ENCODE measurements at places on chromosomes 11 and 22. TPM values are rescaled to one million over a fixed set of nuclear protein-coding genes. Genes with fewer than 3 reads are reported as not detected.

FAM111B gene
- total RNA-seq, result 25.9 TPM

CHEK2 gene
- total RNA-seq, result 15.6 TPM

DNA sequence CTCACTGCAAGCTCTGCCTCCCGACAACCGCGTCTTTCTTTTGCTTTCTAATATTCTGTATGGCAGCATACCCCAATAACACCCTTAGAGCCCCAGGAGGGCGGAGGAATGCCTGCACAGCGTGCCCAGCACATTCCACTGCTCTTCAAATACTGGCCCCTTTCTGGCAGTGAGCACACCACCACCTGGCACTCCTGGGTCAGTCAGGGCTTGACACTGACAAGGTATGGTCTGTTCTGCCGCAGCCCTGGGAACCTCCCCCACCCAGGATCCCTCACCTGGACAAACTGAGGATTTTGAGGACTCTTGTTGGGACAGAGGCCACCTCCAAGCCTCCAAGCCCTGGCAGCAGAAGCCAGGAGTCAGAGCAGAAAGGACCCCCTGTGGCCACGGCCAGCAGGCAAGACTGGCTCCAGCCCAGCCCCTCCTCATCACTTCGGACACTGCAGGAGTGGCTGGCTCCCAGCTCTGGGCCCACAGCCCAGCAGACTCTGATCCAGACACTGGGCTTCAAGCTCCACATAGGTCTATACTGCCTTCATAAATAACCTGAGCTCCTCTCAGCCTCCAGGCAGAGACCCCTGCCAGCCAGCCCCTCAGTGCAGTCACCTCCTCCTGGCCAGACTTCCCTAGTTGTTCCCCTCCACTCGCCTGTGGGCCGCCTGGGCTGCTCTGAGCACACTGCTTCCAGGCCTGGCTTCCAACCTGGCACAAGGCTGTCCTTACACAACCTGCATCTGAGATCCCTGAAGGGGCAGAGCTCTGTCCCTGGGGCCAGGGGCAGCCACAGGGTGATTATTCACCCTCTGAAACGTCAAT is 14.5 kb downstream of the CARS1 start:
- no peak for DNase-seq

DNA sequence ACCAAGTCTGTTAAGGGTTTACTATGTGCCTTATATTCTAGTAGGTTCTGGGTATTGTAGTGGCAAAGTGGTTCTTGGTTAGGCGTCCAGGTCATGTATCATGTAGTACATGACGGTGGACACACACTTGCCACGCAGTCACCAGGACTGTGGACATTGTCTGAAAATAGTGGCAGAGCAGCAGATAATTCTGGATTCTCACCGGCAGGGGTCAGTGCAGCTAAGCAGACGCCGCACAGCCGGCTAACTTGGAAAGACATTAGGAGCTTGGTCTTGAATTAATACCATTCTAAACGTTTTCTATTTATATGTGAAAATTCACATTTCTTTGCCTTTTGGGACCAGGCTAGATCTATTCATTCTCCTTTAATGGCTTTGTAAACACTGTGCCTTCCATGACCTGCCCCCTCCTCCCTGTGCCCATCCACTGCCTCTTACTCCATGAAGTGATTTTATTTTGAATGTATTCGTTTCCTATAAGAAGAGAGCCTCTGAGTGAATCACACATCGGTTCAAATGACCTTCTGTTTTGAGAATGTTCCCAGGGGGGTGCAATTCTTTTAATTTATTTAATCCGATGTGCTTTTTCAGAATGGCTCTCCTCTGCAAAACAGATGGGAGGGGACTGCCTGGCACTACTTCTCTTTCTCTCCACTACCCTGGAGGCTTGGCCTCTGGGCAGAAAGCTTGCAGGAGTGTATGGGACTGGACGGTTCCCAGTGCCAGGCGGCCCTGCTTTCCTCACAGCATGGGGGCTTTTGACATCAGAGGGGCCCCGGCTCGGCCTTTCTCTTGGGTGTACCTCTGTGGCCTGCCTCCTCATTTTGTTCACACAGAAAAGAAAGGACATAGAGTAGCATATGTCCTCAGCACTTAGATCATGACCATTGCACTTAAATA is 378.0 kb downstream of the NTM start:
- peak; percentile 25 for DNase-seq

OR5AL1 gene
- total RNA-seq, result not detected

DNA sequence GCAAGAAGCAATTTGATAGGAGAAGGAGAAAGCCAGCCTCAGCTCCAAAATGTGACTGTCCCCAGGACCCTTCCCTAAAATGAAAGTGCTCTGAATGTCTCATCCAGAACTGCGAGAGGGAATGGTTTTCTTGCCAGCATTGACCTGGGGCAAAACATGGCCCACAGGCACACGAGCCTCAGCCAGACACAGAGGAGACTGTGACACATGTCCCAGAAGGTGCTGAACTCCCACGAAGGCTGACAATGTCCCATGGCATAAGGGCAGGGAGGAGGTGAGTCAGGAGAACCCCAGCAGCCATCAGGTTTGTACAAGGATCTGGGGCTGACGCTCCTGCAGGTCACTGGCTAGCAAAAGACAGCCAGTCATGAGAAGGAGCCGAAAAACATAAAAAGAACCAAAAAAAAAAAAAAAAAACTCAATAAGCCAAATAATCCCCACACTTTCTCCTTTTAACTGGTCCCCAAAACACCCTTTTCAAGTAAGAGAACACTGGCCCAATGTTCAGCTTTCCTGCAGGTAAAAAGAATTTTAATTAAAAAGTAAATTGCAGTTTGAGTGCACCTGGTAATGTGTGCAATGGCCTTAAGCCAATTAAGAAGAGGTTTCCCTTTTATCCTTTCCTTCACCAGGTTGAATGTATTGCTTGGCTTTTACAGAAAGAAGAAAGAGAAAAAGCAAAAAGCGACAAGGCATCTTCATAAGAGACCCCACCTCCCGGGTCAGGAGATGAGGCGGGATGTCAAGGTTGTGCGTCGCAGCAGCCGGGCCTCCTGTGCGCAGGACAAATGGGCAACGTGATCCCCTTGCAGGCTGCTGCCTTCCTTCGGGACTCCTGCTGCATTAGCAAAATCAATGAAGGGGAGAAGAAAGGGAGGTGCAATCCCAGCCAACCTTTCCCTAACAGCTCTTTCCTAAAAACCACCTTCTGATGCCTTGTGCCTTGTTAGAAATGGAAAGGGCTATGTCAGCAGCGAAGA is 43.6 kb downstream of the GALNT18 start:
- DNase-seq, result no peak

ZBTB16 gene
- 10.3 TPM for total RNA-seq

DNA sequence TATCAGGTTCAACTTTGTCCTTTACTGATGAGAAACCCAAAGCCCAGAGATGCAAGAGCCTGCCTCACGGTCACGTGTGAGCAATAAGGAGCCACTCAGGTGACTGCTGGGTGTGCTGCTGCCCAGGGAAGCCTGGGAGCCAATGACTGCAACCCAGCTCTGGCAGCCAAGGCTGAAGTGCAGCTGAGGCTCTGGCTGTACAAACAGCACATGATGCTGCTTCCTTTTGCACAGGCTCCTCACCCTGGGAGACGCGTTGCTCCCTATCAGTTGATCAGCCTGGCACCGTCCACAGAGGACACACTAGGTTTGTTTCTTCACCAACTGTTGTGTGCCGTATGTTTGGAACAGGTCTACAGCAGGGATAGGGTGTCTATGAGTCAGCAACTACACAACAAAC is 168.7 kb downstream of the EFCAB6 start:
- no peak for DNase-seq

GRCh38 chr22:50531962-50532674 is 2.3 kb upstream of the TYMP start:
- DNase-seq, result no peak

- no peak for DNase-seq
Observed at GRCh38 chr11:58613228-58613627, 9.2 kb upstream of the CNTF start.

GRCh38 chr11:36258730-36259360 is 30.4 kb downstream of the COMMD9 start:
- DNase-seq, result peak; percentile 8

- no peak for DNase-seq
Observed at GRCh38 chr11:74838188-74838587, 89.5 kb downstream of the RNF169 start.

LMO1 gene
- total RNA-seq, result not detected

DNA sequence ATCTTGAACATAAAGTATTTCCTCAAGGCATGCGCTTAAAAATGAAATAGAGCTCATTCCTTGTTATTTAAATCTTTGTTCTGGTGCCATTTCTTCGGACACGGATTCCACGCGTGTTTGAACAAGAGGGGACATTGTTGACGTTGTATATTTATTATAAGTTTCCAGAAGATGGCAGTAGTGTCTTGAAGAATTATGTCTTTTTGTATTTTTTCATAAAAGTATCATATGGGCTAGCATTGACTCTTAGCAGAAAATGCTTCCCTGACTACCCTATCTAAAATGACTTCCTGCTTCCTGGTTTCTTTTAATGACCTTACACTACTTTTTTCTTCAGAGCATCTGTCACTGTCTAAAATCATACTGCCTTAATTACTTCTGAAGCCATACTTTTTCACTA is 20.4 kb downstream of the BIRC2 start:
- DNase-seq, result no peak

DNA sequence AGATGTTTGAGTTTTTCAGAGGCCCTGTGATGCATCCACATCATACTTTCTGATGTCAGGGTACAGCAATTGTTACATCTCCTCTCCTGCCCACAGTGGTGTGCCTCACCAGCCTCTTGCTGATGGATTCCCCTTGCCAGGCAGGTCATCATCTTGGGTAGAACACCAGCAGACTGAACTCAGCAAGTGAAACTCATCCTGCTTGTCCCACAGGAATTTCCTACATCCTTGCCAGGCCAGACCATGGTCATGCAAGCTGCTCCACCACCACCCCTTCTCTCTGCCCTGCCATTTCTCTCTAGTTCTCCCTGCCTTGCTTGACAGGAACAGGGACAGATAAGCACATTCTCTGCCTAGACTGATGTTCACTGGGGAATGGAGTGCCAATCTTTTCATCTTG is 85.9 kb downstream of the PAX6 start:
- DNase-seq, result no peak

DNA sequence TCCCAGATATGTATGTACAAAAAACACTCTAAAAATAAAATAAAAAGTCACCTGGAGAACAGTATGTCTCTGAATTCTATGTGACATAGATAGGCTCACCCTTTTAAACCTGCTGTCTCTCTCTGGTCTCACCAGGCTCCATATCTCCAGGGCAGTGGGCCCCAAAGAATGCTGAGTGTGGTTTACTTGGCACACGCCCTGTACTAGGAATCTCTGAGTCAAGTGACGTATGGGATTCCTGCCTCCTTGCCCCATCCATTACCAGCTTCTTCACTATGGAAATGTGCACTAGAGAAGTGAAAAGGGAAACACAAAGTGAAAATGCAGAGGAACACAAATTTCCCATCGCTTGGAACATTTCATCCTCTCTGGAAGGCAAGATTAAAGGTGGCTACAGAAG is 722.2 kb upstream of the TENM4 start:
- no peak for DNase-seq

DNA sequence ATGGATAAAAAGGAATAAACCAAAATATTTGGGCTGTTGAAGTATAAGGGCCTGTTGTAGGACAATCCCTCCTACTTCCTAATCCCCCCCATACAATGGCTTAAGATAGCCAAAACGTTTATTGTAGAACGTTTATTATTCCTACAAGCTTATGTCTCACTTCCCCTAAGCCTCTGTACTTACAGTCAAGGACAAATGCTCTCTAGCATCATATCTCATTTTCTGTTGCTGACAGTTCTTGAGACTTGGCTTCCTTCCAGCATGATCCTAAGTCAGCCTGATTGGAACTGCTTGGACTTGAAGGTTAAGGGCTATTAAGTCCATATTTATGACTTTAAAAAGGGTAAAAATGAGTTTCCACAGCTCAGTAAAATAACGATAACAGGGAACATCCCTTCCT is 8.8 kb downstream of the MISFA start:
- no peak for DNase-seq

GRCh38 chr11:125370561-125371389 is 125.3 kb downstream of the FEZ1 start:
- no peak for DNase-seq

KCNK4 gene
- total RNA-seq, result not detected

- DNase-seq, result no peak
Observed at GRCh38 chr22:19631899-19632667, 82.2 kb upstream of the SEPTIN5 start.

- no peak for DNase-seq
Observed at GRCh38 chr11:5581014-5581413, 337 bp downstream of the OR52B6 start.

DNA sequence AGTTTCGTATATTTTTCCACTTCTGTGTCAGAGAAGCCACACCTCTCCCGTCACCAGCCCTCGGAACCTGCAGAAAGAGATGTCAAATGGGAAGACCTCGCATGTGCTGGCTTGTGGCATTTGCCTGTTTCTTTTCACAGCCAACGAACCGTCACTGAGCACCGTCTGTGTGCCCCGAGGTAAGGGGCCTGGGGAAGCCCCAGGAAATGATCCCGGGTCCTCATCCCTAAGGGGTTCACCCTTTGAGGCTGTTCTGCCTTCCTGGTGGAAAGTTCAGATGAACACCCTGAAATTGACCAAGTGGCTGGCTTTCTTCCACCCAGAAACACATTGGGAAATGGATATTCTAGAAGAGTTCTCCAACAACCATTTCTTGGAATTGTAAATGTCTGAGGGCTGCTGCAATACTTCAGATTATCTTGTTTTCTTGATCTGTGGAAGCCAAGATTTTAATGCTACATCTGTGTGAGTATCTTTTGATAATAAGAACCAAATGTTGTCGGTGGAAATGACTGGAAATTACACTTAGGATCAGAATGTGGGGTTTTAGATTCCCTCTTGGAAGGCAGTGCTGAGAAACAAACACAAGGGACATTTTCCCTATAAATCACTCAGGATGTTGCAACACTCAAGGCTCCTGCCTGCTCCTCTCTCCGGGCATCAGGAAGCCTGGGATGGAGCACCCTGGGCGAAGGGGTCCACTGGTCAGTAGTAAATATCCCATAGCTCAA is 37.6 kb downstream of the RIBC2 start:
- DNase-seq, result peak; percentile 89

GRCh38 chr11:68412593-68413475 is 47.7 kb upstream of the PPP6R3 start:
- DNase-seq, result no peak

- no peak for DNase-seq
Observed at GRCh38 chr11:117490911-117491310, 163.3 kb downstream of the CEP164 start.

DNA sequence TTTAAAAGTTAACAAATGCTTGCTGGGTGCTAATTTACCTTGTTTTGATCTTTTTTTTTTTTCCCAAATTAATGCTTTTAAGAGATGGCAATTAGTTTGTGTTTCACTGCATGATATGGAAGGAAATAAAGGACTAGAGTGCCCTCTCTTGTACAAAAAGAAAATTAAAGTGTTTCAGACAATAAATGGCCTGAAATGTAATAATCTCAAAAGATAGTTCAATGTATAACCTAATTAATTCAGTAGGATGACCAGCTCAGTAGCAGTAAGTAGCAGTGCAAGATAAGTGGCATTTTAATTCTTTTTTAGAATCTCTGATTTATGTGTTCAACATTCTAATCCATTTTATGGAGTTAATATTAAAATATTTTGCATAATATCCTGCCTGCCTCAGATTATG is 39.9 kb upstream of the MYO18B start:
- DNase-seq, result no peak

Data from urinary bladder (tissue), 4 donors.